AML-193 (cell line): ENCODE measurements at places on chromosomes 7 and 10.

DNA sequence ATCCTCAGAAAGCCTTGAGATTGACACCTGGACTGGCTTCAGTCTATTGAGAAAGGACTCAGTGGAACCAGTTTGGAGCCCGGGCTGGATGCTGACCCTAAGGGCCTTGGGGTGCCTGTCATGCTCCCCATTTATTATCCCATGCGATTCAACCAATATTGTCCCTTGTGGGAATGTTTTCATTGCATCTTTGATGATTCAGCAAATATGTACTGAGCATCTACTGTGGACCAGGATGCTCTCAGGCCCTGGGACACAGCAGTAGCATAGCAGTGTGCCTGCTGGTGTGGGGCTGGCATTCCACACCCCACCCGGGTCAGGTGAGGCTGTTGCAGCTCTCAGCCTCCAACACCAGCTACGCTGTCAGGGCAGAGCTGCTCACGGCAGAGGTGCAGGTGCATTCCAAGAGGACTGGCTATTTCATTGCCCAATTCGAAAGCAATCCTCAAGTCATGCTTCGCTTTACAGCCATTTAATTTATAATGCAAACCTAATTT lies 586.0 kb downstream of the TCERG1L start:
- DNase-seq, result no peak

DNA sequence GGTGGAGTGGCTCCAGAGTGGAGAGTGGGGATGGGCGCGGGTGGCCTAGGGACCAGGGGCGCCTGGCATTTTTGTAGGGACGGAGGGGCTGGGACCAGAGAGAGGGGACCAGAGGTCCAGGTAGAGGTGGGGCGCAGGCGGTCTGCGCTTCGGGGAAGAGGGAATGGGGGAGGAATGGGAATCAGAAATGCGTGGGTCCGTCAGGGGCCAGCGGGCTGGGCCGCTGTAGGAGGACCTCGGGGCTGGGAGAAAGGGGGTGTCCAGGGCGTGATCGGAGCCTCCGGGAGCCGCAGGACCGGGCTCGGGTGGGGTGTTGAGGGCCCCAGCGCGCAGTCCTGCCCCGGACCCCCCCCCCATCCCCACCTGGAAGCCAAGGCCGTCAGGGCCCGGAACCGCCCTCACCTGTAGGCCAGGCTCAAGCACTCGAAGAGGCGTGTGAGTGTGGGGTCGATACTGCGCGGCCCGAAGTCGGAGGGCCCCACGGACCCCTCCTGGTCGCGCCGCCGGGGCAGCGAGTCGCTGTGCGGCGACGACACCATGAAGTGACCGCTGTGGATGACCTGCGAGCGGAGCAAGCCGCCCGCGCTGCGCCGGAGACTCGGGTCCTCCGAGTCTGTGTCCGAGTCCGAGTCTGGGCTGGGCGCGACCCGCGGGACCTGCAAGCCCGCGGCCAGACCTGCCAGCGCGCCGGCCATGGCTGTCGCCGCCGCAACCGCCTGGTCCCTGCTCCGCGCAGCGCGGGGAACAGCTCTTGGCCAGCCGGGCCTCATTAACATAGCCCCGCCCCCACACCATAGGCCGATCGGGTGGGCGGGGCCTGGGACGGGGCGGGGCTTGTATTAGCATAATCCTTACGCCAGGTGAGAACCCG lies at the start of gene MLXIPL:
Gene MLXIPL (minus strand): TSS at position 725 of the 871 bp plus-strand sequence. CDS start 30 bp downstream, at position 695.
- no peak for DNase-seq

- no peak for DNase-seq
Measured at GRCh38 chr10:93054486-93054885, 6.1 kb upstream of the CYP26C1 start.

DNA sequence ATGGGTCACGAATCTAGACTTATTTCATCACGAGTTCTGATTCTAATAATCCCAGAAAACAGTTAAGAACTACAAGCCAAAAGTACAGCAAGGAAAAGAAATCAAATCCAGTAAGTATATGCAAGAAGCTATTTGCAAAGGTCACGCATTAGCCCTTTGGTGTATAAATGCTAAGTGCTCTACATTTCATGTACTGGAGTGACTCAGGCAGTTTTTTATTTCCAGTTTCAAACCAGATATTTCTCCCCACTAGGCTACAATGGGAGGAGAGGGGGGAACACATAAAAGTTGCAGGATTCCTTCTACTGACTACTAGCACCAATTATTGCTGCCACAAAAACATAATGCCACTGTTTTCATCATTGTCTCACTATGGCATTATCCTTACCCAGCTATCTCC lies 148.0 kb downstream of the NRCAM start:
- DNase-seq, result no peak

DNA sequence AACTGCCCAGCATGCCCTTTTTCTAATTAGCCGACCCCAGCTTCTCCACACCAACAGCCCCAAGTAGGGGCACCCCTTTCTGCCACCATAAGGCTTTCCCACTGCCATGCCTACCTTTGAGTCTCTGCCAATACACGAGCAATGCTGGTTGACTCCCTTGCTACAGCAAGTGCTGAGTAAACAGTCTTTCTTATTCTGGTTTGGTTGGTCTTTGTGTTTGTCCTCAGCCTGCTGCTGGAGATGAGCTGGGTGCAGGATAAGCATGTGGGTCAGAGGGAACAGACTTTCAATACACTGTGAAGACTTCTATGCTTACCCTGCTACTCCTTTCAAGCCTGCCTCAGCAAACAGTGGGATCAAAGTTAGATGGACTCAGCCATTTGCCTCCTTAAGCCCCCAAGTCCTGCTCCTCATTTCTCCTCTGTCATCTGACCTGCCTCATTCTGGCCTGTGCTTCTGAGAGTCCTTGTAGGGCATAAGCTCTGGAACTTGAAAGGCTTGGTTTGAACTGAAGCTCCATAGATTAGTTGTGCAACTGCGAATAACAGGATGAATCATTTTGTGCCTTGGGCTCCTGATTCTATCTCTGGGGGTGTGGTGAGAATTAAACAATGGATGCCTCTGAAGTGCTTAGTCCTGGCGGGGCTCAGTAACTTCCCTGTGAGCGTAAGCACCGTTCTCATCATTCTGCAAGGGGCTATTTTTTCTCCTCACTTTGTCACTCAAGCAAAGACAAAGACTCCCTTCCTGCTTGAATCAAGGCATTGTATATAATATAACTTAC lies 533.8 kb upstream of the DPP6 start:
- no peak for DNase-seq

- DNase-seq, result no peak
Measured at GRCh38 chr7:113374955-113375354, 256.6 kb upstream of the SMIM30 start.

GRCh38 chr7:922334-923107 lies 32.0 kb downstream of the ADAP1 start:
- no peak for DNase-seq

- no peak for DNase-seq
Measured at GRCh38 chr10:75304741-75305390, 69.1 kb upstream of the COMTD1 start.

DNA sequence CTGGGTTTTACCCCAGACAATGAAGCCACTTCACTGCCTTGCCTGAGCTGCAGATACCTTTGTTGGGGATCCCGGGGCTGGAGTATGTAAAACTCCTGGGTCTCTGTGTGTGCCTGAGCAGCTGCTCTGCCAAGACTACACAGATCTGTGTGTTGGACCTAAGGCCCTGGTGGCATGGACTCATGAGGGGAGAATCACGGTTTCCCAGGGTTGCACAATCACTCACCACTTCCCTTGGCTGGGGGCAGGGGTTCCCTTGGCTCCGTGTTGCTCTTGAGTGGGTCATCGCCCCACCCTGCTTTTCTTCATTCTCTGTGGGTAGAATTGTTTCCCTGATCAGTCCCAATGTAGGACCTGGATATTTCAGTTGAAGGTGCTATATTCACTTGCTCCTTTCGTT lies 13.9 kb upstream of the TBATA start:
- no peak for DNase-seq

GRCh38 chr7:64308016-64308270 lies 5.8 kb upstream of the ZNF736 start:
- DNase-seq, result no peak

- no peak for DNase-seq
Measured at GRCh38 chr7:72153132-72153512, 259.0 kb downstream of the CALN1 start.

DNA sequence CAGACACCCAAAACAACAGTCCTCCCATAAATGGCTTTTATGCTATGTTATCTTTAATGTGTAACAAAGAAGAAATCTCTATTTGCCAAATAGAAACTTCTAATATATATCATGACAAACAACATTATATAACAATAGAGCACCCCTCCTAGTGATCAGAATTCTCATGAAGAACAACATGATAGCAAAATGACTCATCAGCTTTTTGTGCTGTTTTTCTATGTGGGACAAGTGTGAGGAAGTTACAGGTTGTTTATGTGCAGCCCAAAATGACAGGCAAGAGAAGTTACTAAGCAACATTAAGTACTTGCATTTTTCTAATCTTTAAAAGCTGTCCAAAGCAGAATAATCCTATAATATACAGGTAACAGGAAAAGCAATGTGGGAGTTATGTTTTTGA lies 7.7 kb downstream of the DGKB start:
- no peak for DNase-seq

DNA sequence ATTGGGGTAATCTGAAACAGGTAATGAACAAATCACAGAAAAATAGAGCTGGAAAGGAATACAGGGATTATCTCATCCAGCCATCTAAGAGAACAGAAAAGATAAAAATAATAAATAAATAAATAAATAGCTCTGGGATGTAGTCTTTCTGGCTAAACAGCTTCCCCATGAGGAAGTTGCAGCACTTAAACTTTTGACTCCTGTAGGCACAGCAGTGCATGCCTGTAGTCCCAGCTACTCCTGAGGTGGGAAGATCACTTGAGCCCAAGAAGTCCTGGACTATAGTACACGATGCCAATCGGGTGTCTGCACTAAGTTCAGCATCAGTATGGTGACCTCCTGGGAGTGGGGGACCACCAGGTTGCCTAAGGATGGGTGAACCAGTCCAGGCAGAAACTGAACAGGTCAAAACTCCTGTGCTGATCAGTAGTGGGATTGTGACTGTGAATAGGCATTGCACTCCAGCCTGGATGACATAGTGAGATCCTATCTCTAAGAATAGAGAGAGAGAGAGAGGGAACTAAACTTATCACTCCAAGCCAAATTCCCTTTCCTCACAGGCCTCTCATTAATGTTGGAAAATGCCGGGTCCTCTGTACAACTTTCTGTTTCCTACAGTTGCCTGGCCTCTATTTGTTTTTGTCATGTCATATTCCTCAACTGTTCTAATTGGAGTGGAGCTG lies 61.7 kb upstream of the CDK13 start:
- no peak for DNase-seq

DNA sequence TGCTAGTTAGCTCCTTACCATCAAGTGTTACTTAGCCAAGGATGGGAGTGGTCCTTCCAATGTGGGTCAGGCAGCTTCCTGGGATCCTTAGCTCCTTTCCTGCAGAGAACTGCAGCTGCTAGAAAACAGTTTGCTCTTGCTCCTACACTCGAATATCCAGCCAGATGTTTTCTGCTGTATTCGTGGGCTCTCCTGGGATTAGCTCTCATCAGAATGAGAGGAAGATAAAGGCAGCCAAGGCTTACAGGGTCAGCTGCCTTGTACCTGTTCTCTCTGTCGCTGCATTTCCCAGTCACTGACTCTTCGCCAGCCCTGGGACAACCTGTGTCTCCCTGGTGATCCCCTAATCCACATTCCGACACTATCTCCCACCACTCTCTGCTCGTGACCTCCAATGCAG lies 29.0 kb downstream of the NEUROD6 start:
- no peak for DNase-seq

DNA sequence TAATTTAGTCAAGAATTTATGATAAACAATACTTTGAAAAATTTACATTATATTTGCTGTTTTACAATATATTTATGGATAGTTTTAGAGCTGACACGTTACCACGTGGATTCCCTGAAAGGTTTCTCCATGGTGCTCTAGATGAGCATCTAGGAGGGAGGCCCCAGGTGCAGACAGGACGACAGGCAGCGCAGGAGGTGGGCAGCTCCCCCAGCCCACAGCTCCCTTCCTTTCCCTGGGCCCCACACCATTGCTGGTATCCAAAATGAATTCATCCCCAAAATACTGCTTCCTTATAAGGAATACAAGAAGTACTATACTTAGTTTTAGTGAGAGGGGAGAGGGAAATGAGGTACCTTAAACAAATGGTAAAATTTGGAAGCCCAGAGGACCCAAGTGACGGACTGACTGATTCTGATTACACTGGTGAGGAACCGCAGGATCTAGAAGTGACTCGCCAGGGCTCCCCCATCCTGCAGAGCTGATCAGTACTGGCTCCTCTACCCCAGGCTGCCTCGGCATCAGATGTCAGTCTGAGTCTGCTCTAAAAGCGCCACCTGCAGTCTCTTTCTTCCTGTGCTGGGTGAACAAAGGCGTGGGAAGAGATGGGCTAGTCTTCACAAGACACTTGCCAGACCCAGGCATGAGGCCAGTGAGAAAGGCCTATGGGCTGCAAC lies 89.2 kb downstream of the DLG5 start:
- DNase-seq, result peak; percentile 16

GRCh38 chr7:2893411-2893861 lies 49.3 kb upstream of the GNA12 start:
- no peak for DNase-seq

- DNase-seq, result no peak
Measured at GRCh38 chr7:2932402-2933251, 88.5 kb upstream of the GNA12 start.

- DNase-seq, result peak; percentile 54
Measured at GRCh38 chr7:85464042-85464651, 277.3 kb upstream of the SEMA3D start.

- peak; percentile 41 for DNase-seq
Measured at GRCh38 chr10:113563306-113564088, 10.6 kb downstream of the HABP2 start.

- no peak for DNase-seq
Measured at GRCh38 chr10:86182150-86182549, 184.4 kb downstream of the GRID1 start.

- DNase-seq, result no peak
Measured at GRCh38 chr10:8439040-8439439, 384.6 kb downstream of the GATA3 start.

- DNase-seq, result no peak
Measured at GRCh38 chr7:157702311-157703023, 365.7 kb downstream of the DNAJB6 start.

- no peak for DNase-seq
Measured at GRCh38 chr10:117503244-117504205, 39.0 kb upstream of the EMX2 start.

GRCh38 chr10:352476-353235 lies 217.4 kb downstream of the ZMYND11 start:
- DNase-seq, result no peak

DNA sequence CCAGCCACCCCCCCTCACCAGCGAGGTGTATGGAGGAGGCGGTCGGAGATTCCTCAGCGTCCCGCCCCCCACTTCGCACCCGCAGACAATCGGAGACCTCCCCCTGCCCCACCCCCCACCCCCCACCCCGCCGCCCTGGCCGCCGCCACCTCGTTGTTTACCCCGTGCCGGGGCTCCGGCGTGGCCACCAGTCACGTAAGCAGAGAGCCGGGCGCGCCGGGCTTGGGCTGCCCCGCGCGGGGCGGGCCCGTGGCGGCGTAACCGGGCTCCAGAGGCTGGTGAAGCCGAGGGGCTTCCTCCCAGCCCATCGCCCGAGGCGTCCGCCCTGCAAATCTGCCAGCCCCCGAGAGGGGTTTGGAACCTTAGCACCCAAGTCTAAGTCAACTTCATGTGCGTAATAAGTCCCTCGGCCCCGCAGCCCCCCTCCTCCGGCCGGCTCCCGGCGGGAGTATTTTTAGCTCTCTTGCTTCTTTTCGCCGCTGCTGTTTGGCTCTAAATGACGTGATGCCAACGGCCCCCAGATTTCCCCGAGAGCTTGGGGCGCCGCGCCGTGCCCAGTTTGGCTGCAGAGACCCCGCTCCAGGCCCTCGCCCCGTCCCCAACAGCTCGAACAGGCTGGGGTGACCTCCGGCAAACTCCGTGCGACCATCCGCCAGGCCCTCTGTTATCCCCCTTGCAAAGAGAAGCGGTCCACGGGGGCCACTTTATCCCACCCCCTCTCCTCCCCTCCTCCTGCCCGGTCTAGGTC lies 2.7 kb downstream of the MXI1 start:
- DNase-seq, result no peak
